Umbilical cord (tissue), 2 donors: ENCODE measurements at places on chromosomes 13 and 19. TPM values are rescaled to one million over a fixed set of nuclear protein-coding genes. Genes with fewer than 3 reads are reported as not detected.
A peak's percentile ranks its signal among the peaks of the same experiment; 100 is the strongest.

- no peak for DNase-seq
Observed at GRCh38 chr19:19946226-19946625, 45.5 kb downstream of the ZNF93 start.

ZNF320 gene
- 13.0 TPM for total RNA-seq

ZNF787 gene
- 13.2 TPM for total RNA-seq

- no peak for DNase-seq
Observed at GRCh38 chr19:9953802-9954542, 17.7 kb upstream of the OLFM2 start.

DNA sequence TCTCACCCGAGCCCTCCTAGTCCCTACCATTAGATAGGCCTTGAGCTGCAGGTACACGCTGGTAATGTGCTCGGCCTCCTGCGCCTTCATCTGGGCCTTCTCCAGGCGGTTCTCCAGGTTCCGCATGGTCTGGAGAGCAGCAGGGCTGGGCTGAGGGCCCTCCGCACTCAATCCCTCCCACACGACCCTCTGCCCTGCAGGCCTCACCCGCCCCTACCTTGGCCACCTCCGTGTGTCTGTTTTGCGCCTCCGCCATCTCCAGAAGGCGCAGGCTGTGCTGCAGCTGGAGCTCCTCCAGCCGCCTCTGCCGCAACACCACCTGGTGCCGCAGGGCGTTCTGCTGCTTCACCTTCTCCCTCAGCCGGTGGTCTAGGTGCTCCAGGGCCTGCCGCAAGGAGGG, 7.5 kb upstream of the RGL3 start:
- DNase-seq = no peak

- no peak for DNase-seq
Observed at GRCh38 chr19:18445262-18445948, 7.5 kb upstream of the ISYNA1 start.

GRCh38 chr13:30810801-30811200, 75.5 kb downstream of the ALOX5AP start:
- DNase-seq = no peak

KIR2DL3 gene
- 1.7 TPM for total RNA-seq

- no peak for DNase-seq
Observed at GRCh38 chr13:26498656-26499601, 58.6 kb upstream of the WASF3 start.

GRCh38 chr13:65260946-65261891, 1968.9 kb downstream of the PCDH9 start:
- peak; percentile 1 for DNase-seq

DNA sequence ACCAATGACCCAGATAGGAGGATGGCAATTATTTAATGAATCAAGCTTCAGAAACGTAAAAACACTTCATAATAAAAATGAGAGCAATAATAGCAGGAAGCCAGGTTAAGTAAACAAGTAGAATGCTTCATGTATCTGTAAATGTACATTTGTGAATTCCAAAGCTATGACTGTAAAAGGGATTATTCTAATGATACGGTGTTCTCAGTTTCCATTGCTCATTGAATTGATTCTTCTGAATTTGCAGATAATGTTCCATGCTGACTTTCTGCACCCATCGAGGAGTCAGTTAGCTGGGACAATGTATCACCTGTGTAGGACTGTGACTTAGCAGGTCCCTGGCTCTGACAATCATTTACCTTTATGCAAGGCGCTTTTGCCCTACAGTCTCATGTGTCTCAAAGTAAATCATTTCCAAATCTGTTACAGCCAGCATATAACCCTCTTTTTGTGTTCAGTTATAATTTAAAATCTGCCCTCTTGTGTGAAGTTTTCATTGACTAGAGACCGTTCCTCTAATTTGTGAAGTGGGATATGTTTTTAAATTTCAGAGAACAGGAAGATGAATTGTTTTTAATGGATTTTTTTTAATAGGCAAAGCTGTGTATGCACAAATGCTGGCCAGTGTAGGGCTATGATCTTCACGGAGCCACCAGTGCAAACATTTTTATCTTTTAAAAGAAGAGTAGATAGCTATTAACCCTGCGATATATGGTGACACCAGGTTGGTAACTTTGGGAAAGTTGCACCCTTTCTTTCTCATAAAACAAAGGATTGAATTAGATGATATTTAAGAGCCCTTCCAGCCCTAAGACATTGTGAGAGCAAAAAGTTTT, 267.1 kb downstream of the KLF5 start:
- DNase-seq = no peak

DNA sequence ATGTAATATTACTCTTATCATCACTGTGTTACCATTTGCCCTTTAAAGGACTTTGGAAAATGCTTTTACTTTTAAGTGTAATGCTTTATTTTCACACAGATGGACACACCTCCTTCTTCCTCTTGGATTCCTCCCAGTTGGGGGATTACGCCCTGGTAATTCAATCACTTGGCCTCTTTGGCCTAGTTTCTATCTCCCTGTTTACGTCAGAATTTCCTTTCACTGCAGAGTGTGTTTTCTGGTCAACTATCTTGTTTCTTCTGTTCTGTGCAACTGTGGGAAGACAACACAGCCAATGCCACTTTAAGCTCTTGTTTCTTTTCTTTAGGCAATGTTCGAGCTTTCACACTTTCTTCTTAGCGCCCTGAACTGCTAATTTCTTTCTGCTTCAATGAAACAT, 257.3 kb upstream of the MAB21L1 start:
- DNase-seq = peak; percentile 97

GRCh38 chr19:40302224-40303011, 17.3 kb upstream of the AKT2 start:
- peak; percentile 25 for DNase-seq

- DNase-seq = no peak
Observed at GRCh38 chr19:53892981-53893325, 11.0 kb downstream of the PRKCG start.

GRCh38 chr19:6730153-6730804, 7.1 kb downstream of the GPR108 start:
- DNase-seq = peak; percentile 32

DNA sequence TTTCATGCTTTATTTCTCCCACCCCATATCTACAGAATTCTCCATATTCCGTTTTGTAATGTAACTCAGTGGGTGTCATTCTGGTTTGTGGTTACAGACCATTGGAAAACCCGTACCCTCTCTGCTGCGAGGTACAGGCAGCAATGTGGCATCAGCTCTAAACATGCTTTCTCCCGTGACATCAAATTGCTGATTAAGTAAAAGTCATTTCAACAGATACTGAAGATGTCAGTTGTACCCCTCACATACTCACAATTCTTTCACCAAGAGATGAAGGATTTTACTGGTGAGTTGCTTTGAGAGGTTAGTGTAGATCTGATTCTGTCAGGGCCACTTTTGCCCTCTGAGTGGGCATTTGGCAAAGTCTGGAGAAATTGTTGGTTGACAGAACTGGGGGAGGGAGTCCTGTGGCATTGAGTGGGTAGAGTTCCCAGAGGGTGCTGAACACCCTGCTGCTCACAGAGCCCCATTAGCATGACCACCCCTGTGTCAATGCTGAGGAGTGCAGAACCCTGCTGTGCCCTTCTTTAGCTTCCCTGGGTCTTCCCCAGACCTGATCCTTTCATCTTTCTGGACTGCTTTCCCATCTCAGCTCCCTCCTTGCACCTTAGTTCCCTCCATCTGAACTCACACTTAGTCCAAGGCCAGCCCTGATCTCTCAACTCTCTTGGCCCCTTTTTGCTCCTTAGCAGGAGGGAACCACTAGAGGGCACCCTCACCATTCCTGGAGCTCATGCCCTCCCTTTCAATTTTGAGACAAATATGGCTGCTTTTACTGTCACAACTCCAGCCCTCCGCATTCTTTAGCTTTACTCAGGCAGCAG, 39.9 kb upstream of the CEACAM8 start:
- no peak for DNase-seq

GRCh38 chr13:73179650-73180274, 121.0 kb downstream of the KLF5 start:
- no peak for DNase-seq

- no peak for DNase-seq
Observed at GRCh38 chr19:21699197-21699596, 68.2 kb downstream of the ZNF100 start.

ICAM5 gene
- total RNA-seq = 3.4 TPM

ACP5 gene
- total RNA-seq = 2.6 TPM
